Activated CD4-positive, CD25-positive, alpha-beta regulatory T cell treated with anti-CD3 and anti-CD28 coated beads, Interleukin-2, amount 50 U/mL, for 24 hours (primary cell): ENCODE measurements at places on chromosomes 12 and 14.

- no peak for ATAC-seq
These were observed 16.6 kb upstream of the SLC38A2 start for GRCh38 chr12:46389031-46389616.

- no peak for ATAC-seq
These were observed 4.2 kb upstream of the LRR1 start for GRCh38 chr14:49594347-49595091.

DNA sequence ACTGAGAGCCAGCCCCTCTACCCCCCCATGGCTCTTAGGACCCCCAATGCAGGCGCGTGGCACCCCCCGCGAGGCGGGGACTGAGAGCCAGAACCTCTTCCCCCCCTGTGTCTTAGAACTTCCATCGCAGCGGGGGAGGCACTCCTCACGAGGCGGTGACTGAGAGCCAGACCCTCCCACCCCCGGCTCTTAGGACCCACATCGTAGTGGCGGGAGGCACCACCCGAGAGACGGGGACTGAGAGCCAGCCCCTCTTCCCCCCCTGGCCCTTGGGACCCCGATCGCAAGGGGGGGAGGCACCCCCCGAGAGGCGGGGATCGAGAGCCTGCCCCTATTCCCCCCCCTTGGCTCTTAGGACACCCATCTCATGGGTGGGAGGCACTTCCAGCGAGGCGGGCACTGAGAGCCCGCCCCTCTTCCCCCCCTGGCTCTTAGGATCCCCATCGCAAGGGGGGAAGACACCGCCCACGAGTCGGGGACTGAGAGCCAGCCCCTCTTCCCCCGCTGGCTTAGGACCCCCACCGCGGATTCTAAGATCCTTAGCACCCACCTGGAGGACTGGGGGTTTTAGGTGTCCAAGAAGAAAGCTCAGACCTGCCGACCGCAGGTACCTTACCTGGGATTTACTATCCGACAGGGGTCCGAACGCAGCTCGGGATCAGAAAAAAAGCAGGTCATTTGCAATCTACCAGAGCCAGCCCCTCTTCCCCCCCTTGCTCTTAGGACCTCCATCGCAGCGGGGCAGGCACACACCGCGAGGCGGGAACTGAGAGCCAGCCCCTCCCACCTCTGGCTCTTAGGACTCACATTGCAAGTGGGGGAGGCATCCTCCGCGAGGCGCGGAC lies 44.9 kb downstream of the DDX11 start:
- peak; percentile 66 for ATAC-seq

DNA sequence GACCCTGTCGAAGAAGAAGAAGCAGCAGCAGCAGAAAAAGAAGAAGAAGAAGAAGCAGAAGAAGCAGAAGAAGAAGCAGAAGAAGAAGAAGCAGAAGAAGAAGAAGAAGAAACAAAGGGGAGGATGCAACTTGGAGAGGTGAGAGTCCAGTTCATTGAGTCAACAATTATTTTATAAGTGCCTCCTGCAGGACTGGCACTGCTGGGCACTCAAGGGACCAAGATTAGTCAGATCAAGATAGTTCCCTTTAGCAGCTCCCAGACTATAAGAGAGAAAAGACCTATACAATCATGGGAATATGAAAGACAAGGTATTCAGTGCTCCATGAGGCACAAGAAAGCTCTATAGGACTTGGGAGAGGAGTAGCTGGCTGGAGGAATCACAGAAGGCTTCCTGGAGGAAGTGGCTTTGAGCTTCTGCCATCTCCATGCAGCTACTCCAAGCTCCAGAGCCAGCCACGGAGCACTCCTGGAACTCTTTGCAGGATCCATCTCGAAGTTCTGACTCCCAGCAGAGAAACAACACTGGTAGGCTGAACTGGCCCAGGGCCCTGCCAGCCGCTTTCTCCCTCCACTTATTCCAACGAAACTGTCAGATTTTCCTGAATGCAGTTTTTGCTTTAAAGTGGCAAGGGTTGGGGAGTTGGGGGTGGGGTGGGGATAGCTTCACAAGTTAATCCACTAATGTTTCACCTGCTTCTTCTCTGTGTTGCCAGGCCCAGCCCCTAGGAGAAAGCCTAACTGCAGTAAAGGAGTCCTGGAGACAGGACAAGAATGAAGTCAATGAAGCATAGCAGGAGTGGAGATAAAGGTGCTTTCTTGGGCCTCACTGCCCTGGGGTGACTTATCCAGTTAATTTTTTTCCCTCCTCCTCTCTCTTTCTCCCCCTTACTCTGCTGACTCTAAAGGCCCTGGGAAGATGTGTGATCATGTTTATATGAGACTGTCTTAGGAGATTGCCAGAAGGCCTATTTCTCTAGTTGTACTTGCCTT lies 140.1 kb upstream of the PARP11 start:
- no peak for ATAC-seq

DNA sequence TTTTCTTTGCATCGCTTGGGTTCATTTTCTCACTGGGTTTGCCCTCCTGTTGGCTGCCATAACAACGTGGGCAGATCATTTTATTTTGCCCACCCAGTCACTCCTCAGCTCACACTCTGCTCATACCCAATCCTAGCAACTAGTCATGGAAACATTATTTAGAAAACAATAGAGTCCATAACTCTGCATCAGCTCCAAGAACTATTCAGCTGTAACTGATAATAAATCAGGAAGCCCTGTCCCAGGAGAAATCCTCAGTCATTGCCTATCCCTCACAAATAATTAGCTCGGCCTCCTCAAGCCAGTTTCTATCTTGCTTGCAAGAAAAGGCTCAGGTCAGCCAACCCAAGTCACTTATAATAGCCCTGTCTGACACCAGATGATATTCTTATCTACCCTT lies 43.2 kb downstream of the RTN1 start:
- ATAC-seq: no peak

DNA sequence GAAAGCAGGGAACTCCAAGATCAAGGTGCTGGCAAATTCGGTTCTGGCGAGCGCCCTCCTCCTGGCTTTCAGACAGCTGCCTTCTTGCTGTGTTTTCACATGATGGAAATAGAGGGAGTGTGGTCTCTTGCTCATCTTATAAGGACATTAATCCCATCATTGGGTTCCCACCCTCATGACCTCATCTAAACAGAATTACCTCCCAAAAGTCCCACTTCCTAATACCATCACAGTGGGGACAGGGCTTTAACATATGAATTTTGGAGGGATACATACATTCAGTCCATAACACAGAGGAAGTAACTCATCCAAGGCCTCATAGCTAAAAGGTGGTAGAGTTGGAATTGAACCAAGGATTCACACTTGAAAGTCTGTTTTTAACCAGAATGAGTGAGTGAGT lies 28.6 kb downstream of the DYRK2 start:
- ATAC-seq: no peak

- ATAC-seq: no peak
These were observed 1071.2 kb upstream of the USP15 start for GRCh38 chr12:61188801-61189595.

- ATAC-seq: no peak
These were observed 105.9 kb downstream of the CALM1 start for GRCh38 chr14:90502760-90503159.

DNA sequence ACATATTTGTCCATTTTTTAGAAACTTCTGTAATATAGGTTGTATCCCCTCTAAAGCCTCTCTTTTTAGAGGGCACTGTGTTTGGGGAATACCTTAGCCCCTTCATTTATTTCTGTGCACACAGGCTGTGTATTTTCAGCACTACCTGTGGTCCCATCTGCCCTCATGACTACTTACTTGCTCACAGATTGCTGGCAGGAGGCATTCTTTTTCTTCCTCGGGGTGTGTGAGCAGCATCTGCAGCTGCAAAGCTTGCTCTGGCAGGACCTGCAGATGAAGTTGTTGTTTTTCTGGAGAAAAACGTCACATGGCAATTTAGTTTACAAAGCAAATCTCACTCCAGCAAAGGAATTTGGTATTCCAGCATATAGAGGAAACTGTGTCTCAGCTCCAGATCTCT lies 24.3 kb downstream of the ANG start:
- ATAC-seq: no peak

DNA sequence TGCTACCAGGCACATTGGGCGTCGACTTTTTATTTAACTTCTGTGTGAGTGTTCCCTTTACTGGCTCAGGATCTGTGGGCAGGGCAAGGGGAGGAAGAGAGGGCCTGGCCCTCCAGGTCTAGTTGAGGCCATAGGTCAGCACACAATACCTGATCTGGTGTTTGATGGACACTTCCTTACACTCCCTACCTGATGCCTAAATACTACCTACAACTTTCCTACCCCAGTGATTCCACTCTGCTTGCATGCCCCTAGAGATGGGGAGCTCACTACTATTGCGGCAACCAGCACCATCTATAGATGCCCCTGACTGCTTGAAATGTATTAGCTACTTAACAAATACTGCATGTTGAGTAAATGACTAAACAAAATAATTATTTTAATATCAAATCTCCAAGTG lies 20.8 kb upstream of the BEGAIN start:
- ATAC-seq: no peak

DNA sequence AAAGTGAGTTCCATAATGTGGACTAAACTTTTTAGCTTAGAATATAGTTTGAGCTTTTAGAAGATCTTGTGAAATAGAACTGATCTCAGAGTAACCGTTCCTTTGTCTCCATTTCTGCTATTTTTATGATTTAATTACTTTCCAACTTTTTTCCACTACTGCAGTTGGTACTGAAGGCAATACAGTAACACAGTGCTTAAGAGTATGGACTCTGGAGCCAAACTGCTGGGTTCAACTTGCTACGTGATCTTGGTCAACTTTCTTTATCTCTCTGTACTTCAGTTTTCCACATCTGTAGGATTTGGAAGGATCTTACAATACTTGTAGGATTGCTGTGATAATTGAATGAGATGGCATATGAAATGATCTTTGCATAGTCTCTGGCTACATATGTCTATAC lies 40.9 kb downstream of the ATXN7L3B start:
- ATAC-seq: no peak

DNA sequence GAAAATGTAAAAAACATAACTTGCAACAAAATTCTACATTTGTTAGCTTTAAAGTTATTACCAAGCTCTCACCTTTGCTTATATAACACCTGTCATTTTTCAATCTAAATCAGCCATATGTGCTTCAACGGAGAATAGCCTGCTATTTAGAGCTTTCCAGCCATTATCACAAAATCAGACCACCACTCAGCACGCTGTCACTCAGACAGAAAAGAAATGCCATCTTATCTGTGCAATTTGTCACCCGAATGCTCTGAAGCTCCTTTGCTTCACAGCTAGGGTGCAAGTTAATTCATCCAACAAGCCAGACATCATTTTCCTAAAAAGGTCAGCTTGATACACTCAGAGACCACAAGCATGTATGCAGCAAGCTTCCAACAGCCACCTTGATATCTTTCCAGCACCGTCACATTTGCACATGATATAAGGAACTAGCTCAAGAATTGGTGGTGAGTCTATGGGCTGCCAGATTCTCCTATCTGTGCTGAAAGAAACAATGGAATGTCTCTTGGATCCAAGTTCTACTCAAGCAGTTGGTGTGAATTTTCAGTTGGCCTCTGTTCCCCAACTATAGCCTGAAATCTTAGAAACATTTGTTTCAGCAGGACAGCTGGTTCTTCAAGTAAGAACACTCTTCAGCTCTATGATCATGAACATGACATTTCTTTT lies 20.0 kb upstream of the IFNG-AS1 start:
- ATAC-seq: no peak

DNA sequence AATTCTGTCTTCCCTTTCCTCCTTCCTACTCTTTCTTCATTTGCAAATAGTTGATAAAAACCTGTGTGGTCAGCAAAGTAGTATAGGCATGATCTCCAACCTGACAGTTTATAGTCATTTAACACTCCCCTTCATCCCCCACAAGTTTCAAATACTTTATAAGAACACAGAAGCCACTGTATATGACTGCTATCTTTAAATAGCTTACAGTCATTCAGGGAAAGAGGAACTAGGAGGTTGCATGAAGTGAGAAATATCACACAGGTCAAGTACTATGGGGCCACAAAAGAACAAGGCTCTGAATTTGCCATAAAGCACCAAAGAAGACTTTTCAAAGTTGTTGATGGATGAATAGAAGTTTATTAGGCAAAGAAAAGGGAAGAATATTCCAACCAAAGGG lies 431.3 kb downstream of the NPAS3 start:
- ATAC-seq: no peak

DNA sequence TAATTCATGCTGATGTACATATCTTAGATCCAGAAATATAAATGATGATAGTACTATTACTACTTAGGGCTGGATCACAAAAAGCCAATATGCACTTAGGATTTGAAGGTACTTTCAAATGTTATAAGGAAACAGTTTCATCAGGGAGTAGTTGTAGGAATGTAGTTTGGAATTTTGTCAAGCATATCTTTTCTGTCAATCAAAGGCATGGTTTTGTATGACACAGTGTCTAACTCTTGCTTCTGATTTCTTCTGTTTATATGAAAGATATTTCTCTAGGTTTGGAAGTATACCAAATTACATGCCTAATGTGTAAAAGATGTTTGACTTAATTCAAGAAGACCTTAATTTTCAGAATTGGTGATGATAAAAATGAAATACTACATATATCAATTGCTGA lies 135.7 kb downstream of the RAD51B start:
- ATAC-seq: no peak

- no peak for ATAC-seq
These were observed 52.5 kb downstream of the RNF34 start for GRCh38 chr12:121452340-121452984.

DNA sequence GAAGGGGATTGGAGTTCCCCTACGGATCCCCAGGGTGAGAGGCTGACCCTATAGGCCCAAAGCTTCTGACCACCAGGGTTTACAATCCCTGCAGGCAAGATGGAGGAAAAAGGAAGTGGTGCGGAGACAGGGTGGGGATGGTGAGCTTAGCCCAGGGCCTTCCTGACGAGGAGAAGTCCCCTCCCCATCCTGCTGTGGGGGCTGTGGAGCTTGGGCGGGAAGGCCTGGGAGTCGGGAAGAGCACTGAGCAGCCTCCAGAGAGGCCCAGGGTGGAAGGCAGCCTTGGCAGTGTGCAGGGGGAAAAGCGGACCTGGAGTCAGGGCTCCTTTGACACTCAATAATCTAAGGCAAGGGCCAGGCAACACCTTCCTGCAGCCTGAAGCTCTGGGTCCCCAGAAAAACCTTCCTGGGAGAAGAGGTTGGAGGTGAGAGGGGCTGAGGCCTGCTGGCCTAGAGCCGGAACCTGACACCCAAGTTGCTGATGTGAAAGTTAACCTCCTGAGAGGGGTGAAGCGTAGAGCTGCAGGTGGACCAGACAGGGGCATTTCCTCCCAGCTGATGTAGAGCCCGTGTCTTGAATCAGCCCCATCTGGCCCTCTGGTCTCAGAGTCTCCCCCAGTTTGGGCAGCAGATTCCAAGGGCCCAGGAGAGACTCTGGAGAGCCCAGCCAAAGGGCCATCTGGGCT lies 6.0 kb downstream of the HDAC7 start:
- ATAC-seq: no peak
